ENCODE measurements at places on chromosomes 4 and X. TPM values are rescaled to one million over a fixed set of nuclear protein-coding genes. Genes with fewer than 3 reads are reported as not detected.

The BCORL1 gene
- total RNA-seq, result 11.6 TPM

The ADH6 gene
- total RNA-seq, result 8.8 TPM

The LGI2 gene
- 15.5 TPM for total RNA-seq

The ABCG2 gene
- 11.2 TPM for total RNA-seq

The NUDT10 gene
- 7.3 TPM for total RNA-seq

The FDCSP gene
- 0.82 TPM for total RNA-seq

The INTU gene
- total RNA-seq, result 20.6 TPM

The LRP2BP gene
- total RNA-seq, result 3.2 TPM

The PABPC1L2A gene
- not detected for total RNA-seq

The PF4V1 gene
- total RNA-seq, result not detected

The CT55 gene
- 0.12 TPM for total RNA-seq

The HMX1 gene
- total RNA-seq, result not detected

The GPR34 gene
- 7.2 TPM for total RNA-seq

The HELT gene
- total RNA-seq, result not detected

The GLA gene
- 25.6 TPM for total RNA-seq

The TEX13D gene
- total RNA-seq, result not detected

The RHOXF2 gene
- not detected for total RNA-seq

The CFP gene
- total RNA-seq, result 6.4 TPM

The MXRA5 gene
- total RNA-seq, result 23.9 TPM

The CRLF2 gene
- 0.35 TPM for total RNA-seq

The SHROOM3 gene
- 75.9 TPM for total RNA-seq

The AWAT2 gene
- not detected for total RNA-seq

The H2BW2 gene
- not detected for total RNA-seq

The IL3RA gene
- 6.2 TPM for total RNA-seq

The ENPEP gene
- total RNA-seq, result 52.5 TPM

The LEF1 gene
- total RNA-seq, result 37.3 TPM

The FAM53A gene
- 3.7 TPM for total RNA-seq

The BEX1 gene
- total RNA-seq, result 14.8 TPM

The USP17L13 gene
- total RNA-seq, result not detected

Data from metanephros (tissue), 2 donors.